ENCODE measurements at places on chromosomes 2 and 18.

- H3K4me3 ChIP-seq = no peak overlapping the region
- no peak overlapping the region for H3K27ac ChIP-seq
- no peaks in the 10 kb centered on the region for H3K4me1 ChIP-seq
- no peaks in the 10 kb centered on the region for H3K27me3 ChIP-seq
Measured at GRCh38 chr2:171837736-171838135, 56.3 kb downstream of the SLC25A12 start.

- DNase-seq = no peak
- no peaks in the 10 kb centered on the region for H3K27me3 ChIP-seq
- H3K36me3 ChIP-seq = peaks cover 10% of the 10 kb centered on the region
- H3K4me1 ChIP-seq = peaks cover 12% of the 10 kb centered on the region
- no peak overlapping the region for H3K4me3 ChIP-seq
Measured at GRCh38 chr2:130823171-130823885, 13.4 kb upstream of the ARHGEF4 start.

GRCh38 chr18:22348521-22349316 lies 69.0 kb downstream of the CTAGE1 start:
- DNase-seq = no peak
- peak overlapping the region; percentile 89 for H3K4me3 ChIP-seq
- H3K4me1 ChIP-seq = peaks cover 58% of the 10 kb centered on the region
- peaks cover 11% of the 10 kb centered on the region for H3K36me3 ChIP-seq
- peak overlapping the region; percentile 99 for H3K27ac ChIP-seq

DNA sequence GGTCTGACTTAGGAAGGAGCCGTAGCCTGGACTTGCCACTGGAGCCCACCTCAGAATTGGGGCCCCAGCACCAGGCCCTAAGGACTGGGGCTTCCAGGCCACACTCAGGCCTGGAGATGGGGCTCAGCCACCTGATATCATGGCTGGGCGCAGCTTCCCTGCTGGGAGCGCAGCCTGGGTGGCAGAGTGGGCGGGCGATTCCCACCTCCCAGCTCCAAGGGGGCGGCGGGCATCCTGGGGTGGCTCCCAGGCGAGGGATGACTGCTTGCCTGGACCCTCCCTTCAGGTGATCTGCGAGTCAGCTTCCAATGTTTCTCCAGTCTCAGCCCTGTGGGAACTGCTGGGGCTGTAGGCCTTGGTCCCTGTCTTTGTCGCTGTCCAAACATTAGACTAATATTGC lies 20.1 kb downstream of the GPR35 start:
- peaks cover 5% of the 10 kb centered on the region for H3K36me3 ChIP-seq
- DNase-seq = no peak
- H3K4me1 ChIP-seq = peaks cover 8% of the 10 kb centered on the region
- no peak overlapping the region for H3K27ac ChIP-seq
- peaks cover 29% of the 10 kb centered on the region for H3K27me3 ChIP-seq

GRCh38 chr2:60735496-60736250 lies 20.4 kb upstream of the PAPOLG start:
- no peak for DNase-seq
- peaks cover 27% of the 10 kb centered on the region for H3K27me3 ChIP-seq
- peaks cover 3% of the 10 kb centered on the region for H3K36me3 ChIP-seq

- no peaks in the 10 kb centered on the region for H3K27me3 ChIP-seq
- H3K4me1 ChIP-seq = peaks cover 9% of the 10 kb centered on the region
- no peaks in the 10 kb centered on the region for H3K36me3 ChIP-seq
- no peak for DNase-seq
Measured at GRCh38 chr2:62099523-62100175, 96.3 kb upstream of the B3GNT2 start.

DNA sequence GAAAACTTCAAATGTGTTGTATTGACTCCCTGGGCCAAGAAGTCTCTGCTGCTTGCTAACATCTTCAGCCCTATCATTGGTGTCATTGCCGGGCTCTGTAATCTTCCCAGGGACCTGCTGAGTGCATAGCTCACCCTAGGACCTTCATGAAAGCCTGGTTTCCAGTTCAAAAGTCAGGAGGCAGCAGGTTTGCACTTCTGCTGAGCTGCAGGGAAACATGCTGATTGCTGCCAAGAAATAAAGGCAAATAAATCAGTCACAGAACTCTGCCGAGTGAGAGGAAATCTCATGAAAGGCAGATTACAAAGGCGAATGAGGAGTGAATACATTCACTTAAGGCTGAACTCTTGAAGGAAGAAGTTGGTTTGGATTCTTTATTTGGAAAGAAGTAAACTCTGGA lies 1947.6 kb upstream of the CELF4 start:
- no peak for DNase-seq
- no peak overlapping the region for H3K4me3 ChIP-seq
- H3K27ac ChIP-seq = no peak overlapping the region

DNA sequence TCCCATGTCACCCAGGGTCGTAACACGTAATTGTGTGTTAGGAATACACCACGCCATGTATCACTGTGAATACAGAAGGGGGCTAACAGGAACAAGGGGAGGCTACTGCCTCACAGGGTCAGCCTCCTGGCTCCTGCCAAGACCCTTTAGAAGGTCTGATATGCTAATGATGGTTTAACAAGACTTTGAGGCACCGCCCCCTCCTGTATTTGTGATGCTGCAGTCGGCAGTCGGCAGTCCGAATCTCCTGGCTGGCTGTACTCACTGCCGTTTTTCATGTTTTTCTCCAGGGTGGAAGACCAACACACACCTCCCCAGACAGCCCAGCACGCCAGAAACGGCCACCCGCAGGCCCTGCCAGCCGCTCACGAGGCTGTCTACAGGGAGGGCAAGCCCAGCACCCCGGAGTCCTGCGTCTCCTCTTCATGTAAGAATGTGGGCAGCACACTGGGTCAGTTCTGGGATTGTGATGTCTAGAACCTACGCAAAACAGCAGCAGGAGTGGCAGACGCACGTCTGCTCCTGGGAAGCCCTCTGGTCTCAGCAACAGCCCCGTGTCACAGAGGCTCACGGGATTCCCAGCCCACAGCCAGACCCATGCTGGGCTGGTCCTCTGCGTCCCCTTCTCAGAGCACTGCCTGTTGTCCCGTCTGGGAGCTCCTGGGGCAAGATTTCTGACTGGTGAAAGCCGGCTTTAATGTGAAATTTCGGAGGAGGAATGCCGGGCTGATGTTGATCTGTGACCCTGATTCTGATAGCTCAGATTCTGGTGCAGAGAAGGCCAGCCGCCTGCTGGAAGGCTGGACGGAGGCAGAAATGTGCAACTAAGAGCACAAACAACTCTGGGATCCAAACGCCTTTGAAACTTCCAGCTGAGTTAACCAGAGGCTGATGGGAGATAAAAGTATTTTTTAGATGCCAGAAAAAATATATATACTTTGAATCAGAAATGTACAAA lies 39.7 kb upstream of the B3GNT7 start:
- no peak overlapping the region for H3K27ac ChIP-seq
- H3K4me3 ChIP-seq = no peak overlapping the region
- peaks cover 2% of the 10 kb centered on the region for H3K36me3 ChIP-seq
- H3K27me3 ChIP-seq = no peaks in the 10 kb centered on the region
- DNase-seq = no peak

DNA sequence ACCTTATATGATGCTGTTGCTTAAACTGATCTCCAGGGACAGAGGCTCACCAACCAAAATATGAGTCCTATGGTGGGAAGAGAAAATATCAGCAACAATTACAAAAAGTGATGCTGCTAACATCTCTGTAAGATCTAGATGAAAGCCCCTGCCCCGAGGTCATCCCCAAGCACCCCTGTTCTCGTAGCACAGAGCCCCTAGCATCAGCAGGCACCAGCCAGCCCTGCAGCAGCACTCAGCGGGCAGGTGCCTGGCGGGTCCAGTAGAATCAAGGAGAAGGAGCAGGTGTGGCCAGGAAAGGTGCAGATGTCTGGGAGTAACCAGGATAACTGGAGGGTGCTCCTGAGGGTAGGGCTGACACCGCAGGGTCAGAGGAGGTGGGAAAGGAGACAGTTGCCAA lies 474.2 kb upstream of the MYT1L start:
- DNase-seq = no peak
- no peak overlapping the region for H3K4me3 ChIP-seq
- H3K27ac ChIP-seq = no peak overlapping the region
- H3K36me3 ChIP-seq = no peaks in the 10 kb centered on the region
